ENCODE measurements at places on chromosomes 16 and 17.

DNA sequence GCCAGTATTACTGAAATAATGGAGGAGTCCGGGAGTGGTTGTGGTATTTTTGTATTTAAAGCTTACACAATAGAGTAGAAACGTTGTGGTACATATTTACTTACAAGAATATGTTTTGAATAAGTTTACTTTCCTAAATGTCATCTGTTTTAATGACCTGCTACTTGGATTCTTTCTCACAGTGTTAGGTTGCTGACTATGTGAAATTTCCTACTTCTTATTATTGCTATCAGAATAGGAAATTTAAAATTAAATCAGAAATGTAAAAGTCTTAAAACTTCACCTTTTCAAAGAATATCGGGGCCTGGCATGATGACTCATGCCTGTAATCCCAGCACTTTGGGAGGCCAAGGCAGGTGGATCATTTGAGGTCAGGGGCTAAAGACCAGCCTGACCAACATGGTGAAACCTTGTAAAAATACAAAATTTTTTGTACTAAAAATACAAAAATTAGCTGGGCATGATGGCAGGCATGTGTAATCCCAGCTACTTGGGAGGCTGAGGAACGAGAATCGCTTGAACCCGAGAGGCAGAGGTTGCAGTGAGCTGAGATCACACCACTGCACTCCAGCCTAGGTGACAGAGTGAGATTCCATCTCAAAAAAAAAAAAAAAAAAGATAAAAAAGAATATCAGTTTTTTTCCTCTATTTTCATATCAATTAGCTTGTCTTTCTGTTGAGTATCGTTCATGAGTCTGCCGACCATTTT is 77.8 kb downstream of the VMP1 start:
- DNase-seq: peak; percentile 23

DNA sequence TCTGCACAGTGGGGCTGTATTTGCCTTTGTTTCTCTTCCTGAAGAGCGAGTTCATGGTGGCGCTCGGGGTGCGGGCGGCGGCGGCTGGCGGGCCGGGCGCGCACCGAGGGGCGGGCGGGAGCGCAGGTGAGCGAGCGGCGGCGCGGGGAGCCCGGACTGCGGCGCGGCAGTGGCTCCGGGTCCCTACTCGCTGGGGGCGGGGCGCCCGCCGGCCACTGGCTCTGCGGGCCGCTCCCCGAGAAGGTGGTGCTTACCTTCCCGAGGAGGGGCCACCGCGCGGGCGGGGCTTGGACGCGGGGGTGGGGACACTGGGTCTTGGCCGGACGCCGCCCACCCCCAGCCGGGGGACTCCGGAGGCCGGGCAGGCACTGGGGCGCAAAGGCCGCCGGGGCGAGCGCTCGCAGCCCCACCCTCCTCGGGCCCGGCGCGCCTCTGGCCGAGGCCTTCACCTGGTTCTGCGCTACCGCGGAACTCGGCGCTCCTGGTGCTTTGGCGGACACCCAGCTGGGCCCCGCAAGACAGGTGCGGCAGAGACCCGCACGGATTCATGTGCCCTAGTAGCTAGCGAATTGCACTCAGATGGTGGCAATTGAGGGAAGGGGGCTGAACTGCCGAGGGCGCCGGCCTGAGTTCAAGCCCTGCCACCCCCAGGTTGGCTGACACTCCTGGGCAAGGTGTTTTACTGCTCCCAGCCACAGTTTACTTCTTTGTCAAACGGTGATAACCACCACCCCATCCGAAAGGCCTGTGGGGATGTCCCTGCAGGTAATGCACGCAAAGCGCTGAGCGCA is at the start of gene PPL:
Gene PPL, minus strand, starts transcription at position 158 of the 791 bp plus-strand sequence. Its CDS starts 103 bp downstream, at position 55.
- DNase-seq: no peak

DNA sequence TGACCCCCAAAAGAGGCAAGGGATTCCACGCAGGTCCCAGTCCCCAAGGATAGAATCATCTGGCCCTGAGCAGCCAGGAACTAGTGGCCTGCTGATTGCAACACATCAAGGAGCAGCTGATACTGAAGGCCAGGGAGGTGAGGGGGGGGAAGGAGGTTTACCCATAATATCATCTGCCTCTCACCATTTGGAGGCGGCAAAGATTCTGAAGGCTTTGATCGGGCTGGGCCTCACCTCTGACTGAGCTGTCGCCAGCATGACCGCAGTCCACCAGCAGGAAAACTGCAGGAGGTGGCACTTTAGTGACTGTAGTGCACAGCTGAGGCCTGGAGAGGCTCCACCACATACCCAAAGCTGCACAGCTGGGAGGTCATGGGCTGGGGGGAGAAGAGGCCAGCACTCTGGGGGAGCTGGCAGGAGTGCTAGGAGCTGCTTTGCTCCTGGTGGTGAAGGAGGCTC is 20.5 kb upstream of the ITGA3 start:
- DNase-seq: no peak

GRCh38 chr16:5479926-5480325 is 382.3 kb upstream of the EEF2KMT start:
- DNase-seq: no peak

DNA sequence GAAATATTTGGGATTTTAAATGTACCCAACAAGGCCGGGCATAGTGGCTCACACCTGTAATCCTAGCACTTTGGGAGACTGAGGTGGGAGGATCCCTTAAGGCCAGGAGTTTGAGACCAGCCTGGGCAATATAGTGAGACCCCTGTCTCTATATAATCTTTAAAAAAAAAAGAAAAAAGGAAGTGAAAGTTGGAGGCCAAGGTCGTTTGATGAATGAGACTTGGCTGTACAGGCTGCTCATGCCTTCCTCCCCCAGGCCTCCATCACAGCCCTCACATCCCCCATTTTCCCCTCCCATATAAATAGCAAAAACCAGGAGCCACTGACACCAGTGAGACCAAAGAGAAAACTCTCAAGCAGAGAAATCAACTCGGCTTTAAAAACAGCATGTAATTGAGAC is 3.3 kb upstream of the CA7 start:
- DNase-seq: no peak

- DNase-seq: no peak
Observed at GRCh38 chr16:51696376-51696775, 545.3 kb upstream of the SALL1 start.

- no peak for DNase-seq
Observed at GRCh38 chr17:69711541-69711940, 297.0 kb downstream of the MAP2K6 start.

DNA sequence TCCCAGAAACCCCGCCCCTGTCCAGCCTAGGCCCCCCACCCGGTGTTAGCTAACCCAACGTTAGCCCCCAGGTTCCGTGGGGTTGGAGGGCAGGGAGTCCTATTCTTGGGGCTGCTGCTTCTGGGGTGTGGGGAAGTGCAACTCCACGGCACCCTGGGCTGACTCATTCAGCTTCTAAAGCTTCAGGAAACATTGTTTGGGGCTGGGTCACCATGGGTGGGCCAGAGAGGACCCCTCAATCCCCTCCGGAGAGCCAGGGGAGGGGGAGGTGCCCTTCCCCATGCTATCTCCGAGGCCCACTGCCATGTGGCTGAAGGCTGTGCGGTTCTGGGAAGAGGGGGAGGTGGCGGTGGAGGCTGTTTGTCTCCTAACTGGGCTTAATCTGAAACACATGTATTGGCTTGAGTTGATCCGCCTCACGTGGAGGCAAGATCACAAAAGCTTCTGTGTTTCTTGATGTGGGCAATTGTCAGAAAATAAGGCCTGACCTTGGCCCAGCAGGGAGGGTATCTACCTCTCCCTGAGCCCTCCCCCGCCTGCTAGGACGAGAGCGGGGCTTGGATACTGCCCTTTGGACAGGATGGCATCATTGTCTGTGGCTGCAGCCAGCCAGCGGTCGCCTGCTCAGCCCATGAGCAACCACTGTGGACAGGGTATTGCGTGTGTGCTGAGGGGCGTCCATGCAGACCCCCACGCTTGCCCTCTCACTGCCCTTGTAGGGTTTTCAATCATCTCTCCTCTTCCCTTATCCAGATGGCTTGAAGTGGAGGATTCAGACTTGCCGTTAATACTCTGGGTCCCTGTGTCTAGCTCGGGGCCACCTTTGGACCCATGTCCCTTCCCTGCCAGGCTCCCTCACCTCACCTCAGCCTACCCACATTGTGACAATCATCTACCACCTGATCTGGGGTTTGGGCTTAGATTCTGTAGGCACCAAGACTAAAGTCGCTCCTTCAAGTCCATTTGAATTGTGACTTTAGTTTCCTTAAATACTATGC is 1.3 kb downstream of the SERPINF1 start:
- DNase-seq: peak; percentile 48

GRCh38 chr17:56595831-56596690 is 2.6 kb downstream of the NOG start:
- no peak for DNase-seq

DNA sequence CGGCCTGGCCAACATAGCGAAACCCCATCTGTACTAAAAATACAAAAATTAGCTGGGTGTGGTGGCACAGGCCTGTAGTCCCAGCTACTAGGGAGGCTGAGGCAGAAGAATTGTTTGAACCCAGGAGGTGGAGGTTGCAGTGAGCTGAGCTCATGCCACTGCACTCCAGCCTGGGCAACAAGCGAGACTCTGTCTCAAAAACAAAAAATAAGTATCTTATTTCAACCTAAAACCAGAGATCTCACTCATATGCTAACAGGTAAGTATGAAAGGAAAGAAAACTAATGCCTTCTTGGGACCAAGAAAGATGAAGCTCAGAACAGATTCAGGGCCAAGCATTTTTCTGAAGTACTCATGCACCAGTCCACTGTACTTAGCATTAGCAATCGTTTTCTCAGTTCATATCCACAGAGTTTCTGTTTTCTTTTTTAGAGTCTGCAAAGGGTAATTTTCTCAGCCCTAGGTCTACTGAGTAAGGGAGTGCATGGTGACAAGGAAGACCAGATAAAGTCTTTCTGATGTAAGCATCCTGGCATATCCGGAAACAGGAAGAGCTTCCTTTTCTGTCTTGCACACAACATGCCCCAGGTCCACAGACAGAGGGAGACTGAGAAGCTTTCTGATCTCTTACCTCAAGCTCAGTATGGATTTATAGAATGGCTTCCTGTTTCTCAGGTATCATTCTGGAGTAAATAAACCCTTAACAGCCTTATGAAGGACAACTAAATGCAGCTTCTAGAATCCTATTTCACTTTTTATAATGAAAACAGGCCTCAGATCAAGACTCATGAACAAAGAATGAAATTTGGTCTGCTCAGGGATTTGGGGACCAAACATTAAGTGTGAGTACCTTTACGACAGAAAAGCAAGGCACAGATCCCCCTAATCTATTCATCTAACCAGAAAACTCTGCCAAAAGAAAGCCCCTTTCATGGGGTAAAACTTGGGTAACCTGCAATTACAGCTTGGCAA is 38.7 kb upstream of the FOXJ1 start:
- DNase-seq: no peak

GRCh38 chr17:320809-321385 is 31.7 kb downstream of the RPH3AL start:
- no peak for DNase-seq

DNA sequence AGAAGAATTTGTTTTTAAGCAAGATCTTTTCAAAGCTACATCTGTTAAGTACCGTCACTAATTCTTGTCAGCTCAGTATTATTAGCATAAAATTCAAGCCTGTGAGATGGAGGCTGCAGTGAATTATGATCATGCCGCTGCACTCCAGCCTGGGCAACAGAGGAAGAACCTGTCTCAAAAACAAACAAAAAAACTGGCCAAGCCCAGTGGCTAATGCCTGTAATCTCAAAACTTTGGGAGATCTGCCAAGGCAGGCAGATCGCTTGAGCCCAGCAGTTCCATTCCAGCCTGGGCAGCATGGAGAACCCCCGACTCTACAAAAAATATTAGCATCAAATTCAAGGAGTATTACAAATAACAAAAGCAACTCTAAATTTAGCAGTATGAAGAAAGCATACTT is 88.0 kb downstream of the STXBP4 start:
- no peak for DNase-seq
